Thoracic aorta (tissue), 2 donors: ENCODE measurements at places on chromosomes 7 and 10.
A peak's percentile ranks its signal among the peaks of the same experiment; 100 is the strongest.

GRCh38 chr10:96096958-96097357 is 33.1 kb upstream of the ZNF518A start:
- no peaks in the 10 kb centered on the region for H3K27me3 ChIP-seq
- no peak for DNase-seq
- no peak overlapping the region for H3K4me3 ChIP-seq
- H3K4me1 ChIP-seq, result no peaks in the 10 kb centered on the region

DNA sequence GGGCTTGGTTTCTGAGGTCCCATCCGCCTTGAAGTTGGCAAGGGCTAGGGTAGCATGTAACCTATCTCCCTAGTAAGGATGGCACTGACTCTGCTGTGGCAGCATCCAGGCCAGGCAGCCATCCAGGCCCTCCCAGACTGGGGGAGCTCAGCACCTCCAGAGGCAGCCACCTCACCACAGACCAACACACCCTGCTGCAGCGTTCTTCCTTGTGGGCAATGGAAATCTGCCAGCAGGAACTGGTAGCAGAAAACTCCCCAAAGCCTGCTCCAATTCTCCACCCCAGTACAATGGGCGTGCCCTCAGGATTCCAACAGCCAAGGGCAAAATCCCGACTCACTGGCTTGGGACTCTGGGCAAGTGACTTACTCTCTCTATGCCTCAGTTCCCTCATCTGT is 27.5 kb downstream of the DLG5 start:
- H3K27ac ChIP-seq, result no peak overlapping the region
- H3K4me3 ChIP-seq, result no peak overlapping the region
- no peaks in the 10 kb centered on the region for H3K36me3 ChIP-seq

- H3K4me1 ChIP-seq, result no peaks in the 10 kb centered on the region
- no peak for DNase-seq
These were observed 176.1 kb downstream of the SH3PXD2A start for GRCh38 chr10:103679096-103679790.

- no peaks in the 10 kb centered on the region for H3K4me1 ChIP-seq
- no peak for DNase-seq
- H3K36me3 ChIP-seq, result no peaks in the 10 kb centered on the region
- no peaks in the 10 kb centered on the region for H3K27me3 ChIP-seq
- no peak overlapping the region for H3K4me3 ChIP-seq
These were observed 121.0 kb upstream of the LANCL2 start for GRCh38 chr7:55244006-55244745.

- H3K4me1 ChIP-seq, result no peaks in the 10 kb centered on the region
- H3K27ac ChIP-seq, result no peak overlapping the region
- no peaks in the 10 kb centered on the region for H3K36me3 ChIP-seq
- no peak overlapping the region for H3K4me3 ChIP-seq
- no peaks in the 10 kb centered on the region for H3K27me3 ChIP-seq
These were observed 11.9 kb upstream of the FRMPD2 start for GRCh38 chr10:48286356-48286755.

- H3K4me3 ChIP-seq, result no peak overlapping the region
- DNase-seq, result no peak
- no peaks in the 10 kb centered on the region for H3K36me3 ChIP-seq
- no peaks in the 10 kb centered on the region for H3K4me1 ChIP-seq
- H3K27ac ChIP-seq, result no peak overlapping the region
- no peaks in the 10 kb centered on the region for H3K27me3 ChIP-seq
These were observed 12.3 kb downstream of the MRPS24 start for GRCh38 chr7:43856996-43857395.

DNA sequence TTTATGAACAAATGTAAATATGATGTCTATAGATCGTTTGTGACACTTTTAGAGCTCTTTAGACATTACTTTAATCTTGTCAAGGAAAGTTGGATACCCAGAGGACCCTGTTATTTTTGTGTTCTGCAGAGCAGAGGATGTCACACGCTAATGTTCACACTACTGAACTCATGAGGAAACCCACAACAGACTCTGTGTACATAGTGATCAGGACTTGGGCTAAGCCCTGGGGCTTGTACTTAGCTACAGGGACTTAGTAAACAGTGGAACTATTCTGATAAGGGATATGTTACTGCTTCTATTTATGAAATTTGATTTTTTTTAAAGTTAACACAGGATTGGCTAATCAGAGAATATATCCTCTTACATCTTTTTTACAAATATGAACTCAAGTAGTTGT is 36.1 kb upstream of the ZNF518A start:
- no peaks in the 10 kb centered on the region for H3K4me1 ChIP-seq
- H3K27ac ChIP-seq, result no peak overlapping the region
- H3K36me3 ChIP-seq, result no peaks in the 10 kb centered on the region
- H3K4me3 ChIP-seq, result no peak overlapping the region
- no peaks in the 10 kb centered on the region for H3K27me3 ChIP-seq

DNA sequence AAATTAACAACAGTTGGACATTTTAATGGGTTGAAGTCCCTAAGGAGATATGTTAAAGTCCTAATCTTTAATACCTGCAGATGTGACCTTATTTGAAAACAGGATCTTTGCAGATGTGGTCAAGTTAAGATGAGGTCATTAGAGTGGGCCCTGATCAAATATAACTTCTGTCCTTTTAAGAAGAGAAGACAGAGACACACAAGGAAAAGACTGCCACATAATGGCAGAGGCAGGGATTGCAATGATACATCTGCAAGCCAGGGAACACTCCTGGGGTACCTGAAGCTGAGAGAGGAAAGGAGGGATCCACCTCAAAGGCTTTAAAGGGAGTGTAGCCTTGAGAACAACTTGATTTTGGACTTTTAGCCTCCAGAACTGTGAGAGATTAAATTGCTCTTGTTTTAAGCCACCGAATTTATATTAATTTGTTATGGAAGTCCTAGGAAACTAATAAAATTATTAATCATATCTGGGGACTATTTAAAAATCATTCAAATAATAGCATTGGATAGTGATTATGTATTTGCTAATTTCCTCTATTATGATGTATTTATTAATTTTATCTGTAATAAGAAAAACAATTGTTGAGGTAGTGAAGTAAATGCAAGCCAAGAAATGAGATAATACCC is 700.0 kb upstream of the PCDH15 start:
- H3K4me1 ChIP-seq, result no peaks in the 10 kb centered on the region
- DNase-seq, result no peak
- H3K36me3 ChIP-seq, result no peaks in the 10 kb centered on the region
- H3K27ac ChIP-seq, result no peak overlapping the region
- H3K4me3 ChIP-seq, result no peak overlapping the region
- no peaks in the 10 kb centered on the region for H3K27me3 ChIP-seq

- no peaks in the 10 kb centered on the region for H3K27me3 ChIP-seq
- DNase-seq, result no peak
- H3K4me3 ChIP-seq, result no peak overlapping the region
- H3K4me1 ChIP-seq, result no peaks in the 10 kb centered on the region
- H3K36me3 ChIP-seq, result peaks cover 68% of the 10 kb centered on the region
These were observed 10.3 kb downstream of the AKR1B1 start for GRCh38 chr7:134448356-134449229.

DNA sequence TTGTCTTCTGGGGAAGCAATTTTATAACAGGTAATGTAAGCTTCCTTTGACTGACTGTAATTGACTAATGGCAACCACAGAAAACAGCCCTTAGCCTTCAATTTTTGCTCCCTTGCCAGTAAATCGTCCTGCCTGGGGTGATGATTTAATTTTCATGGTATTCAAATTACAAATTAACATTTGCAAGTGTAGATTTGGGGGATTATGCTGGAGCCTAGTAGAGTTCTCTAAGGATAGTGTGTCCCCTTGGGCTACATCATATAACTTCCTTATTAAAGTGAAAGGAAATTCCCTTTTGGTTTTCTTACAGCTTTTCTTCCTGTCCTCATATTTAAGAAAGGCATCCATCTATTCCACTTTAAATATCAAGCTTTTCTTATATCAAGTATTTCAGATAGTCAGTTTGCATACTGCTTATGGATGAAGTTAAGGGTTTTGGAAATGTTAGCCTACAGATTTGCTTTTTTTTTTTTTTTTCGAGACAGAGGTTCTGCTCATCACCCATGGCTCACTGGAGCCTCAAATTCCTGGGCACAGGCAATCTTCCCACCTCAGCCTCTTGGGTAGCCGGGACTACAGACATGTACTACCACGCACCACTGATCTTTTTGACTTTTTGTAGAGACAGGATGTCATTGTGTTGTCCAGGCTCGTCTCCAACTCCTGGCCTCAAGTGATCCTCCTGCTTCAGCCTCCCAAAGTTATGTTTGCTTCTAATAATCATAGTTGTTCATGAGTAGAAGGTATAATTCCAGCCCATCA is 35.9 kb upstream of the HDAC9 start:
- no peak for DNase-seq
- H3K4me1 ChIP-seq, result peaks cover 9% of the 10 kb centered on the region
- H3K27ac ChIP-seq, result no peak overlapping the region
- no peak overlapping the region for H3K4me3 ChIP-seq

DNA sequence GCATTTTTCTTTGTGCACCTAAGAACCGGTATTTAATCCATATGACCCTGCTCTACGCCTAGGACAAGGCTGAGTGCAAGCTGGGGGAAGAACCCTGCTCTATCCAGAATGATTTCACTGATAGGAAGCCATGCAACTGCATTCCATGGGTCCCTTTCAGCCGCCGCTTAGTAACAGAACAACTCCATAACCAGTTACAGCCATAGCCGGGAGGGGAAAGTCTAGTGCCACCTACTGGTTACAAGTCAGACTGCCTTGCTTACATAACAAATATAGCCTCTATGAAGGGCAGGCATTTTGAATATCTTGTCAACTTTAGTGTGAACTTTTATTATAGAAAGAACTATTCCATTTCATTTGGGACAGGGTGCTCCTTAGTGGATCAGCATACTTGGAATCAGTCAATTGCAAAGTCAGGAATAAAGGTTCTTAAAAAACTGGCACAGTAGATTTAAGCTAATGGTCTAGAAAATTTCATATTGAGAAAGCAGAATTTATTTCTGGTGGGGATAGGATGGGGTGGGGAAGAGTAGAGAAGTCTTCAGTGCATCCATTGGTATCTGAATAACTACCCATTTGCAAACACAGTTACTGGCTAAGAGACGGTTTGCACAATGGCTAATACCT is 521.7 kb downstream of the ADRA2A start:
- no peak for DNase-seq
- no peak overlapping the region for H3K27ac ChIP-seq
- H3K4me3 ChIP-seq, result no peak overlapping the region
- no peaks in the 10 kb centered on the region for H3K4me1 ChIP-seq
- no peaks in the 10 kb centered on the region for H3K36me3 ChIP-seq

- DNase-seq, result no peak
- no peaks in the 10 kb centered on the region for H3K27me3 ChIP-seq
- no peaks in the 10 kb centered on the region for H3K4me1 ChIP-seq
- H3K27ac ChIP-seq, result no peak overlapping the region
These were observed 42.2 kb upstream of the NEUROD6 start for GRCh38 chr7:31382722-31383121.

DNA sequence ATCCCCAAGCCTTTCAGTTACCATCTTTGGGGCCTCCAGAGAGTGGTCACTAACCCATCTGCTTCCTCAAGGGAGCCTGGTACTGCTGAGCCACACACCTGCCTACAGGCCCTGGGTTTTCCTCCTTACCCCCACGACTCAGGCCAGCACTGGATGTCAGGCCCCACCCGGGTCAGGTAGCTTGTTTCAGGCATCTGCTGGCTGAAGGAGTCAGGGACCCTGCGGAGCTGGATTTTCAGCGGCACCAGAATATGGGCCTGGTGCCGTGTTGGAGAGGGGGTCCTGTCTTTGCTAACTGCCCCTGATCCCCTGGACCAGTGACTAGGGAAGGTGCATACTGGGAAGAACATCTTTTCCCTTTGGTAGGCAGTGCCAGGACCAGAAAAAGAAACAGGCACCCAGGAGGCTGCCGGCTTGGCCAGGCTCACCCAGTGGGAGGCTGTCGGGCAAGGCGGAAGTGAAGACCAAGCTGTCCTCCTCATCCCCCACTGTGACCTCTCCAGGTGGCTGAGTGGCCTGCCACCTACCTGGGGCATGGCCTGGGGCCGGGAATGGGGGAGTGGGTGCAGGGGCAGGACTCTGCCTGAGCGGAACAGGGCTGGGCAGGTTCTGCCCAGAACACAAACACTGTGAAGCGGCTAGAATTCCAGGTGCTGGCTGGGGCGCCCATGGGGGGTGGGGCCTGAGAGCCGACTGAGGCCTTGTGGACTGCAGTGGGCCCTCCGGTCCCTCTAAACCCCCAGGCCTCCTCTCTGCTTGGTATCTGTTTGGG is 12.4 kb upstream of the SAMD8 start:
- no peak for DNase-seq
- H3K4me3 ChIP-seq, result no peak overlapping the region
- H3K27ac ChIP-seq, result no peak overlapping the region
- H3K36me3 ChIP-seq, result no peaks in the 10 kb centered on the region

DNA sequence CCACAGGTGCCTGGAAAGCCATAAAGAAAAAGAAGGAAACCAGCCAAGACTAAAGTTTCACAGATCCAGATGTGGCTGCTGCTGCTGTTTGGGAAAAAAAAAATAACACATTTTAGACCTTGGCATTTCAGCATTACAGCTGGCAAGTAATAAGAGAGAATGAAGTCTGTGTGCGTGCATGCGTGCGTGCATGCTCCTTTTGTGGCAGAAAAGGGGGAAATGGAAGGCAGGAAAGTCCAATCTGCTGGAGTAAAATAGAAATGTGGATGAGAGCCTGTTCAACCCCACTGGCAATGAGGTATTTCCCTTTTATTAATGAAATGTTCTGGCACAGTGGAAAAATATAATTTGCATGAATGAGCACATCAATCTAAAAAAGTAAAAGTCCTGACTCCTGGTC is 137.0 kb upstream of the SEMA3A start:
- no peaks in the 10 kb centered on the region for H3K27me3 ChIP-seq
- no peaks in the 10 kb centered on the region for H3K4me1 ChIP-seq
- DNase-seq, result no peak

- H3K27ac ChIP-seq, result no peak overlapping the region
- no peak overlapping the region for H3K4me3 ChIP-seq
- H3K4me1 ChIP-seq, result no peaks in the 10 kb centered on the region
- no peak for DNase-seq
- no peaks in the 10 kb centered on the region for H3K27me3 ChIP-seq
These were observed 123.3 kb downstream of the AOAH start for GRCh38 chr7:36600869-36601530.

DNA sequence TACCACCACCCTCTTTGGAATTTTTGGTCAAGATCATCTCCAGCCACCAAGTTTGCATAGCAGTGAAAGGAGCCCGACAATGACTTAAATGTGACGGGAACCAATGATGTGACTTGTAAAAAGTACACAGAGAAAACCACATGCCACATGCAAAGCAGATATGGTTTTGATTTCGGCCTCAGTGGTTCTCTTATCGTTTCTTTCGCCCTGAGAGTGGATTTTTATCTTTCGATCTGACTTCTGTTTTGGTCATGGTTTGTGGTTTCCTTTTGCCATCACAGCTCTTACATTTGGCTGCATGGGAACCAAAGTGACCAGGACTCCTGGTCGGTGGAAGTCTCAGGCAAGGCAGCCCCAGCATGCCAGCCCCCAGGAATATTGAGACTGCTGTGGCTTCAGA is 31.5 kb downstream of the TCF7L2 start:
- H3K27ac ChIP-seq, result no peak overlapping the region
- DNase-seq, result no peak
- no peak overlapping the region for H3K4me3 ChIP-seq
- H3K36me3 ChIP-seq, result no peaks in the 10 kb centered on the region

GRCh38 chr7:45872116-45873034 is 507 bp downstream of the CCDC201 start:
- DNase-seq, result no peak
- H3K27me3 ChIP-seq, result no peaks in the 10 kb centered on the region
- H3K4me1 ChIP-seq, result no peaks in the 10 kb centered on the region
- no peaks in the 10 kb centered on the region for H3K36me3 ChIP-seq
- H3K27ac ChIP-seq, result no peak overlapping the region

GRCh38 chr7:20784388-20785156 is 2.1 kb downstream of the SP8 start:
- H3K27ac ChIP-seq, result no peak overlapping the region
- no peaks in the 10 kb centered on the region for H3K36me3 ChIP-seq
- peaks cover 35% of the 10 kb centered on the region for H3K4me1 ChIP-seq
- H3K4me3 ChIP-seq, result peak overlapping the region; percentile 63
- H3K27me3 ChIP-seq, result peaks cover 30% of the 10 kb centered on the region
